ENCODE measurements at places on chromosomes 2 and 18. TPM values are rescaled to one million over a fixed set of nuclear protein-coding genes. Genes with fewer than 3 reads are reported as not detected.

The CASP10 gene
- total RNA-seq, result 0.48 TPM

DNA sequence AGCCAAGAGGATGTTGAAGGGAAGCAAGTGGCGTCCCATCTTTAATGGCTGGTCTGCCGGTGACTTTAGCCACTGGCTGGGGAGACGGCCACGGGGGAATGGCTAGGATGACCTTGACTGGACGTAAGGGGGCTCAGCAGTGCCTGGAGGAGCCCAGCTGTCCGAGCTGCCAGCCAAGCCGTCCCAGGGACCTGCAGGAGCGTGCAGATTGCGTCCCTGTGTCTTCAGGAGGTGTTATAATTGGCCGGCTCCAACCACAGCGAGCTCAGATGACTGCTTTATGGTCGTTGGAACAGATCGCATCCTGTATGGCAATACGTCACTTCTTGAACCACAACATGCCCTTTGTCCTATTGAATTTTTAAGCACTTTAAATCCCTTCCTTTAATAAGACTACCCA, 204.6 kb downstream of the EIPR1 start:
- no peak for DNase-seq

The NAT8 gene
- not detected for total RNA-seq

DNA sequence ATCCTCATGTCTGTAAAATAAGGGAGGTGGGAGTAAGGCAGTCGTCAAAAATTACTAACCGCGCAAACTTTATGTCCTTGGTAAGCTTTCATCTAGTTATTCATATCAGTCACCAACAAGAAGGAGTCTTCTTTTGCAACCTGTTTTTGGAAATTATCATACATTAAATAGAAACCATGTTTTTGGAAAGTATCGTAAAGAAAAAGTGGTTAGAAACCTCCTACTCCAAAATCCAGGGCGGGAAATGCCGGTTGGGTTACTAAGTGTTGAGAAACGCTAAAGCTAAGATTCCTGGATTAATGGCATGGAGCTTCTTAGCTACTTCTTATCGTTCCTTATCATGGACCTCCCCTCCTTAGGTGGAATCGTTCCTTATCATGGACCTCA, 778 bp downstream of the BBS5 start:
- no peak for DNase-seq

The NYAP2 gene
- total RNA-seq, result not detected

- DNase-seq, result no peak
Observed at GRCh38 chr2:96153291-96153713, 8.1 kb upstream of the DUSP2 start.

The TAF1B gene
- 15.8 TPM for total RNA-seq

All from myocyte (in vitro differentiated cells).